ENCODE measurements at places on chromosomes 12 and 14.

DNA sequence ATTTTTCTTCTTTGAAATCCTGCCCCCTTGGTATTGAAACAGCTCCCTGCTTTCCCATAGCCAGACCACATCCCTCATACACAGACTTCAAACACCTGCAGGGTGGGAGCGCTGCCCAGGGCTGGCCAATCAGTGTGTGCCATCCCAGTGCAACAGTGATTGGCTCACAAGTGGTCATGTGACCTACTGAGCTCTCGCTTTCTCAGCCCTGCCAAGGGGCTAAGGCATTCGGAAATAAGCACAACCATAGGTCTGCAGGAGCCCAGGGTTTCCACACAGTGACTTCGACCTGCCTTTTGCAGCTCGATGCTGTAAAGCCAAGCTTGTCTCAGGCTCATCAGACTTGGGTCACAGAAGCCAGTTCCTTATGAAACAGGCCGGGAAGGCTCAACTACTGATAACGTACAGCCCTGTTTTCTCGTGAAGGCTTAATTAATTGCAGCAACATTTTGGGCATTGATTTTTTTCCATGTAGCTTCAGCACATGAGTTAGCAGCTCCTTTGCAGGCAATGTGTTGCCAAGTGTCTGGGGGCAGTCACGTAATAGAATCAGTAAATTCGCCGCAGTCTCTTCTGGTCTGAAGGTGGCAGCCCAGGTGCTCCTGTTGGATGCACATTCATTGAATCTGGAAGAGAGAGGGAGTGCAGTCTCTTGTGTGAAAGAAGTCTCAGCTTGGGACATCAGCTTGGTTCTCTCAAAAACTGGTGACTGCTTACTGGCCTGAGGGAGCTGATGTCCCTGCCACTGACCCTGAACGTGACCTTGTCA, 1091.8 kb downstream of the AACS start:
- DNase-seq, result no peak

GRCh38 chr12:3084742-3085141, 7.6 kb downstream of the TSPAN9 start:
- no peak for DNase-seq

DNA sequence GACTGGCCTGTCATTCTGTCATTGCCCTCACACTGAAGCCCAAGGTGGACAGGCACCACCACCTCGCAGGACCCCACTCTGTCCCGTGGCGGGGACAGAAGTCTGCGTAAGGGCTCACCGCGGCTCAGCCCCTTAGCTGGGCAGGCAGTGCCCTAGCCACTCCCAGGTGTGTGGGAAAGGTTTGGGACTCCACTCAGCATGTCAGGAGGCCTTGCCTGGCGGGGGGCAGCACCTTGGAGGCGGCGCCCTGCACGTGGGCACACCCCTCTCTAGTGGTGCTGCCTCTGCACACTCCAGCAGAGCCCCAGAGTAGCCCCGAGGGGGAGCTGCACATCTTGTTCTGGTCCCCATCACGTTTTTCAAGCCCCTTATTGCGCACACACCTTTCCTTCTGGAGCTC, 35.6 kb downstream of the FIGNL2 start:
- DNase-seq, result no peak

GRCh38 chr12:56932867-56933266, 1.3 kb downstream of the SDR9C7 start:
- no peak for DNase-seq
